ENCODE measurements at places on chromosomes 2 and 18.

DNA sequence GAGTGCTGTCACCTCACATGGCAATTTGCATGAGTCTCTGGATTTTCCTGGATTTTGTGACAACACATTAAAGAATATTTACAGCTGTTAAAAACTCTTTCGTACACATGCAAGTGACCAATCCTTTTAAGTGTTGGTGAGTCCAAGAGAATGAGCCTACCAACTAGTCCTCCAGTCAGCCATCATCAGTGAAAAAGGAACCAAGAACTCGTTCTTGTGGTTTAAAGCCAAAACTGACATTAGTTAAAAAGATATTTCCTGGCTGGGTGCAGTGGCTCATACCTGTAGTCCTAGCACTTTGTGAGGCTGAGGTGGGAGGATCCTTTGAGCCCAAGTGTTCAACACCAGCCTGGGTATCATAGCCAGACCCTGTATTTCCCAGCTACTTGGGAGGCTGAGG lies 215.4 kb upstream of the ITGA4 start:
- peak; percentile 5 for DNase-seq

DNA sequence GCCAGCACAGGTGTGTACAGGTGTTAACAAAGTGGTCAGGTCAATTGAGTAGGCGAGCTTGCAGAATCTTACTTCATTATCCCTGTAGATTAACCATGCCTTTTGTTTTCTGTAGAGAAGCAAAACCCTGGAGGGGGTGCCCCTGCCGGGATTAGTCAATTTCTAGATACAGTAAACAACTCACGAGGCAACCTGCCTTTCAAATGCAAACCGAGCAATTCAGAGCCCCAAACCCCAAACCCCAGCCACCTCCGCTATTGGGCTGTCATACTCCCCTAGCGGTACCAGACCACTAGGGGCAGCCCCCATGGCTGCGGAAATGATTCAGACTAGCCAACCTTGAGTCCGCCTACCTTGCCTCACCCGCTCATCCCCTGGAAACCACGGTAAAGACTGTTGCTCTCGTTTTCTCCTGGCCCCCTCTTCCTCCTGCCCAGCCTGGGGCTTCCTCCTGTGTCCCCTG lies 61.4 kb upstream of the KIF5C start:
- peak; percentile 62 for DNase-seq

DNA sequence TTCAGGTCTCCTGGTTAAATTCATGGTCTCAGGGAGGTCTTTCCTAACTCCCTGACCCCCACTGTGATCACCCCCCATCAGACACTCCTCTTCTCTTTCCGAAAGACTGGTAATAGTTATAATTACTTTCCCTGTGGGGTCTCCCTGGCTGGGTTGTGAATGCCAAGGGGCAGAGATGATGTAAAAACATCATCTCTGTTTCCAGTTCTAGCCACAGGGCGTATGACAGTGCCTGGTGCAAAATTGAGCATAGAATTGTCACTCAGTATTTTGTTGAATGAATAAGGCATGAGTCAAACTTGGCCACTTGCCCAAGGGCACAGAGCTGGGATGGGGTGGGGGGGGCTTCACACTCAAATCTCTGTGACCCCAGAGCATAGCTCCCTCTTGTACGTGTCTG lies 65.2 kb downstream of the LTBP1 start:
- no peak for DNase-seq

GRCh38 chr2:120177973-120178372 lies 45.2 kb downstream of the TMEM185B start:
- no peak for DNase-seq

DNA sequence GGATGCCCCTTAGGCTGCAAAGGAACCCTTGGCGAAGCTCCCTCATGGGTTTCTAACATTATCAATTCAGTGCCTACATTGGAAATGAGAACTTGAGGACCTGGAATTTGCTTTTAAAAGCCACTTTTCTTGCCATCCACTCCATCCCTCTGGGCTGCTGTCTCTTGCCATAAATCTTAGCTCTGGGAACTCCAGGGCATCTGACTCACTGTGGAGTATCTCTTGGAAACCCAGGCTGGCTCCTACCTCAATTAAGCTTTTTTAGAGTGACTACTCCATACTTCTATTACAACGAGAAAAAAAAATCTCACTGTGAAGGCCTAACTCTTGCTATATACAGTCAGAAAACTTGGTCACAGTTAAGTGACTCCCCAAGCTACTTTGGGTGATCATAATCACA lies 227.2 kb upstream of the SETBP1 start:
- DNase-seq: no peak

DNA sequence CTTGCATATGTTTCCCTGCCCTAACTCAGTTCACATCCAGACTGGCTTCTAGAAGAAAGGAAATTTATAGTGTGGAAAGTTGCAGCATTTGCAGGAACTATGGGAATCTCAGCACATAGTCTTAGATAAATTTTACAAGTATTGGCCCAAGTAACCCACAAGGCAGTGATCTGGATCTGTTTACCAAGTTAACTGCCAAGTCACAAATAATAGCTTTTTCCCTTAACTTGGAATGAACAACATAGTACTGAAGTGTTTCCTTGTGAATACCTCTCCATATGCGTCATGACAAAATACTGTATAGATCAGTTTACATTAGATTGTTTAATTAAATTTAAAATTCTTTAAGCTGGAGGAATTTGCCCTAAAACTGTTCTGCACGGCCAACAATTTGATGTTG lies 255.8 kb upstream of the EPAS1 start:
- no peak for DNase-seq

DNA sequence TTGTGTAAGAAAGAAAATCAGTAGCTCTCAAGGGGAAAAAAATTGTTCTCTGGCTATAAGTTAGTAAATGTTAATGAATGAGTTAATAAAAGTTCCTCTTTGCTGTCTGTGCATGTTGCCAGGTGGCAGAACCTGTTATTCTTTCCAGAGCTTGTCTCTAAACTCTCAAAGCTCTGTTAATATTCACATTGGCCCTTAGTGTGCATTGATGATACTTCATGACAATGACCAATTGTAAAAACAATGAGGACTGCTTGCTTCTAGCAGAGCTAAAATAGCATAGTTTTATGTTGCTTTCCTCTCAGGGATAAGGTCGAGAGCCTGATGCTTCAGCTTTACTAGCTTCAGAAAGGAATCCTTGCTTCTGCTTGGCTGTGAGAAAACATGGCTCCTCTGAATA lies 91.5 kb downstream of the RAD51AP2 start:
- DNase-seq: no peak

Data from GM18507 (cell line).